ENCODE measurements at places on chromosomes 4 and X.

GRCh38 chr4:87982036-87982435 is 6.5 kb downstream of the SPP1 start:
- DNase-seq, result no peak

DNA sequence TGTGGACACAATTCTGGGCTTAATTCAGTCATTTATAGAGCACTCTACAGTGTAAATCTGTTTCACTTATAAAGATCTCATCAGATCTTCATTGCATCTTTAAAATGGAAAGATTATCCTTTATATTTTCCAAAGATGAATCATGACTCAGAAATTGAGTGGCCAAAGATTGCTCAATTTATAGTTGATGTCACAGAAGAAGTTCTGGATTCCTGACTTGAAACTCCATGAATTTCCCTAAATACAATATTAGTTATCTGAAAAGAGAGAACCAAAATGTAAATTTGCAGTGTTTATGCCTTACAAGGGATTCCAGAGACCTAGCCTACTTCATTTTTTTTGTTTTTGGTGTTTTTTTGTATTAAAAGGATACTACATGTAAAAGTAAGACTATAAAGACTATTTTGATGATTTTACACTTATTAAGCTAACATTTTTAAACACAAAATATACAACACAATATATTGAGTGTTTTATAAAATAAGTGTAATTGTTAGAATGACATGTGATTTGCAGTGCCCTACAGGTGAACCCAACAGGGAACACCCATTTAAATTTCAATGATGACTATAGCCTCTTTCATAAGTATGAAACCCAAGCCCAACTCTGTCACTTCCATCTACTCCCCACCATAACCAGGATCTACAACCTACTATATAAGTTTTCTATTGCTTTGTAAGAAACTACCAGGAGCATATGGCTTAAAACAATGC is 183.5 kb downstream of the PCDH7 start:
- no peak for DNase-seq

DNA sequence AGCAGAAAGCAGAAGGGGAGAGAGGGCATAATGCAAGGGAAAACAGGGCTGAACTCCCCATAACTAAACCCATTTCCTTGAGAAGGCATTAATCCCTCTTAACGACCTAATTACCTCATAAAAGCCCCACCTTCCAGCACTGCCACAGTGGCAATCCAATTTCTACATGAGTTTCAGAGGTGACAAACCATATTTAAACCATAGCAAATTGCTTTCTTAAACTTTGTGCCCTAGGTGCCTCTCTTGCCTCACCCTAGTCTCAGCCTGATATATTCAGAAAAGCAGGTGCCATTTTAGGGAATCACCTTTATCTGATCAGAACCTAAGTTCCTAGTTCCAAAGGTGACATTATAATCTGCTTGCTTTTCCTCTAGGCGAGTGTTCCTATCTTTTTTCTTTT is 48.9 kb downstream of the SLC34A2 start:
- no peak for DNase-seq

GRCh38 chrX:349196-349595 is 30.6 kb upstream of the GTPBP6 start:
- no peak for DNase-seq

- DNase-seq, result no peak
Observed at GRCh38 chr4:132026816-132027215, 1122.3 kb upstream of the PCDH10 start.

DNA sequence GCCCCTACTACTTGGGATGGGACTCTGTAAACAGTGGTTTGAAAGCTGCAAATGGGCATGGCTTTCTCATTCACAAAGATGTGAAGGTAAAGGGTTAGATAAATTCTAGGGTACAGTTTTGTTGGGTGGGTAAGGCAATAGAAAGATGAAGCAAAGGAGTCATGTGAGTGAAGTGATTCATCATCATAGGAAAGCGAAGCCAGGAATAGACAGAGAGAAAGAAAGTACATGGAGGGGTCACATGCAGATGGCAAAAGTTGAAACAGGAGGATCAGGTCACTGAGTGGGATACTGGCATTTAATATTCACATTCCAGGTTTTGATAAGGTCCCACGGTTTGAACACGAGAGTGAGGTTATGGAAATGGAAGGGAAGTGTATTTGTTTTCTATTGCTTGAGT is 8.2 kb upstream of the ABCG2 start:
- DNase-seq, result no peak

- no peak for DNase-seq
Observed at GRCh38 chrX:149628280-149628679, 3.3 kb downstream of the TMEM185A start.

- DNase-seq, result no peak
Observed at GRCh38 chr4:107060388-107060787, 24.3 kb upstream of the DKK2 start.

DNA sequence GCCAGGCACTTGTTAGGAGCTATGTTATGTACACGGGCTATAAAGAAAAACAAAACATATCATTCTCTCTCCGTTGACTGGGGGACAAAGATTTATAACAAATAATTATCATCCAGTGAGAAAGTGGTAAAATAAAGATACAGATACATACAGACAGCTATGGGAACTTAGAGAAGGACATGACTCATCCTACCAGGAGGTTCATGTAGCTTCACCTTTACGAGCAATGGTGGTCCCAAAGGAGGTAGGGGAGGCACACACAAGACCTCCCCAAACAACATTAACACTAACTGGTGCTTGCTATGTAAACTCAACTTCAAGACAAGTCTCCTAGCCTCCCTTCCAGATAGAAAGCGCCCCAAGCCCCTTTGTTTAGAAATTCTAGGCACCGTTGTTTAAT is 8.9 kb downstream of the AMBN start:
- no peak for DNase-seq

DNA sequence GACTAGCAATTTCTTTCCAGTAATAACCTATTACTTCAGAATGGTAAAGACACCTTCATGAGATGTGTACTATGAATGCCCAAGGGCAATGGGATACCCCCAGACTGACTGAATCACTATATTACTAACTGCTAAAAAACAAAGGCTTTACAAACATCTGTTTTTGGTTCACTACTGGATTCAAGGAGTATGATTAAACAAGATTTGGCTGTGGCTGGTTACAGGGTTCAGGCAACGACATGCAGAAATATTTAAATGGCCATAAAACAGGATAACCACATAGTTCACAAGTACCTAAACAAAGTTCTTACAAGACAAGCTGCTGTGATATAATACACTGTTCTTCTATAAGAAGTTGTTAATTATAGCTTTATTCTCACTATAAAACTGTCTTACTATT is 128.2 kb downstream of the FRYL start:
- DNase-seq, result no peak

GRCh38 chrX:8323356-8323755 is 141.3 kb upstream of the VCX3B start:
- DNase-seq, result no peak

DNA sequence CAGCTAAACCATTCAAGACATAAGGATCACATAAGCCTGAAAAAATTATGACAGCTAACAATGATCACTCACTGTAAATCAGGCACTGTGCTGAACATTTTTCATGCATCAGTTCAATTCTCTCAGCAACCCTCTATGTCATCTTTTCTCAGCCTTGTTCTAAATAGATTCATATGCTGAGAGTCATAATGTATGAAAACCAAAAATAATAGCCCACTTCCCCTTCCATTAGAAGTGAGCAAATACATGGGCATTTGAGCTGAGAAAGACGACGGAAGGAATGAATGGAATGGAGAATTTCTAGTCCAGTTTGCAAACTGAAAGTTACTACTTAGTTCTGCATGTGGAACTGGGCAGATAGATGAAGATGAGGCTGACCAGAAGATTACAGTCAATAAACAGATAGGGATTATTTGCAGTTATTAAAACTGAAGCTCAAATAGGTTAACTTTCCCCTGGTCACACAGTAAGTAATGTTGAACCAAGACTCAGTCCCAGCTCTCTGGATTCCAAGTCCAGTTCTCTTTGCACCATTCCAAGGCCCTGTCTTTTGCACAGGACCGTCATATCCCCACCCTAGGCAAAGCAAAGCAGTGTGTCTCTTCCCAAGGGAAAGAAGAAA is 1.6 kb upstream of the SH3RF1 start:
- no peak for DNase-seq

DNA sequence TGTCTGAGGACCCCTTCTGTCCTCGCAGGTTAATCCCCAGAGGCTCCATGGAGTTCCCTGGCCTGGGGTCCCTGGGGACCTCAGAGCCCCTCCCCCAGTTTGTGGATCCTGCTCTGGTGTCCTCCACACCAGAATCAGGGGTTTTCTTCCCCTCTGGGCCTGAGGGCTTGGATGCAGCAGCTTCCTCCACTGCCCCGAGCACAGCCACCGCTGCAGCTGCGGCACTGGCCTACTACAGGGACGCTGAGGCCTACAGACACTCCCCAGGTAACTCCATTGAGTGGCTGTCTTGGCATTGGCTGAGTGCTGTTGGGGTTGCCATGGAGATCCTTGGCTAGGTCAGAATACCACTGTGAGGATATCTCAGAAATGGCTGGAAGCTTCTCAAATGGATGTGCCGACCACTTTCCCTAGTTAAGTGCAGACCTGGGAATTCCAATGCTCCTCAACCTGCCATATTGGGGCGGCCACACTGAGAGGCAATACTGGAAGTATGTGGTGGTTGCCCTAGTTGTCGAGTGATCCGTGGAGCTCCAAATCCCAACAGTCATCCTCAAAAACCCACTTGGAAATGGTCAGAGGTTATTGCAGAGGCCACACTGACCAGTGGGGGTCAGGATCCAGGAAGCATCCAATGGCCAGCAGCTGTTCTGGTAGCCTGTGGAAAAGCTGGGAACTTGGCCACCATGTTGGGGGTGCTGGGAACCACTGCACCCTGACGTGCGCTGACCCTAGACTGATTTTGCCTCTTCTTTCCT is 4.9 kb downstream of the GATA1 start:
- no peak for DNase-seq

- no peak for DNase-seq
Observed at GRCh38 chrX:20294957-20295356, 28.2 kb upstream of the RPS6KA3 start.

- no peak for DNase-seq
Observed at GRCh38 chrX:10582215-10582733, 38.1 kb downstream of the MID1 start.

DNA sequence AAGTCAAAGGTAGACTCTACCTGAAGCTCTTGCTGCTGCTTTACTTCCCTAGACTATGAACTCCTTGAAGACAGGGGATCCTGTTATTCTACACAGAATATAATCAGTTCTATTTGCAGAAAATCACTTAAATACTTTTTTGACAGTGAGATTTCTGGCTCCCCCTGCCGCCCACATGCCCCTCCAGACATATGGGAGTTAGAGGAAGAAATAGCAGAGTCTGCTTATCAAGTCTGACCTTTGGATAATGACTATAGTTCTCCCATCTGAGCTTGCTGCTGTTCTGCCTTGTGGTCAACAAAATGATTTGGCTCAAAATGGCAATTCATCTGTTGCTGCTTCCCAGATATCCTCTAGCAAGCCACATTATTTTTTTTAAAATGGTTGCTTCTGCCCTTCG is 101.1 kb downstream of the ENOX2 start:
- DNase-seq, result no peak

DNA sequence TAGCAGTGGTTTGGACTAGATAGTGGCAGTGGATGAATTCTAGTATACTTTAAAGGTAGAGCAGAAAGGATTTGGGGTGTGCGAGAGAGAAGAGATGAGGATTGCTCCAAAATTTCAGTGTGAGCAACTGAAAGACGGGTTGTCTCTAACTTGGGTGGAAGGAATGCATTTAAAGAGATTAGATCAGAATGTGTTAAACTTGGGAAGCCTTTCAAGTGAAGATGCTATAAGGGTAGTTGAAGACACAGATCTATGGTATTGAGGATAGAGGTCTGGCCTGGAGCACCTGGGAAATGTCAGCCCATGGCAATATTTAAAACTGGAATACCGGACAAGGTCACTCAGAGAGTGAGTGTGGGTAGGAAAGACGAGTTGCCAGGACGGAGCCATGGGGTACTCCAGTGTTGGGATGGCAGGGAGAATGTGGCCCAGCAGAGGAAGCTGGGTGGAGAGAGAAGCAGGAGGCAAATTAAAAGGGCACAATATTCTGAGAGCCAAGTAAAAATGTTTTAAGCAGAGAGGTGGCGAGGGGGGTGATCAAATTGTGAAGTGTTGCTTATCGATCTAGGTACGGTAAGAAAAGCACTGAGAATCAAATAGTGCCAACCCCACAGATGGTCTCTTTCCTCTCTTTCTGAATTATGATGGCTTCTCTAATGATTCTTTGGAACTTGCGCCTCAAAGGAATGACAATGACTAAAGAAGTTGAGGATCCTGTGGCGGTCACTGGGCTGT is 50.5 kb downstream of the ENOPH1 start:
- no peak for DNase-seq

GRCh38 chr4:169338241-169338640 is 67.5 kb upstream of the SH3RF1 start:
- DNase-seq, result no peak

DNA sequence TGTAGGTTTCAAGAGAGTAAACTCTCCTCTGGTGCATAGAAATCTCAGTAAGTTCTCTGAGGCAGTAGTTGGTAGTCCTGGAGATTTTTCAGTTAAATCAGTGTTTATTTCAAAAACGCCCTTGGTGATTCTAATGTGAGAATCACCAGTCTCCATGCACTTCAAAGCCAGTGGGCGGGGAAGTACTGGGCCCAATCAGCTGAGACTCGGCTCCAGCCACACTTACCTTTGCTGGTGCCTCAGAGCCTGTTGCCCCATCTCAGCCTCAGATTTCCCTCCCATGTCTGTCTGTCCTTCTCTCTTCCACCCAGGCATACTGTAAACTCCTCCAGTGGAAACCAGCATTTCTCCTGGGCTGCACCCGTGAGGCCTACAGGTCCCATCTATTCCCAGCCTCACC is 7.4 kb upstream of the MGST2 start:
- no peak for DNase-seq

- no peak for DNase-seq
Observed at GRCh38 chr4:136742333-136742732, 790.0 kb downstream of the PCDH18 start.

DNA sequence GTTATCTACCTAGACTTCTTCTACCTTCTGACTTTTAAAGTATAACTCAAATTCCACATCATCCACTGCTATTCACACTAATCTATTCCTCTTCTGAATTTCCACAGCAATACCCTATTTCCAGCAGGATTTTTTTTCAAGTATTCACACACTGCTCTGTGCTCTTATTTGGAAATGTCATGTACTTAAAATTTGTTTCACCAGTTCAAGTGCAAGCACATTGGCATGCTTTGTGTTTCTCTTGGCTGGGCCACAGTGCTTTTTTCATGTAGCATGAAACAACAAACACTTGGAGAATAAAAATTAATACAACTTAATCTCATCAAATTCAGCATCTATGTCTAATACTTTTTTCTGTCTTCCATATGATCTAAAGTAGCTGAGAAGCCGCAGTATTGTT is 161.8 kb upstream of the PCDH18 start:
- no peak for DNase-seq
